Inflammatory macrophage treated with lipopolysaccharide for 1 hour (primary cell): ENCODE measurements at places on chromosomes 7 and 10.

GRCh38 chr10:97771055-97771891 is 526 bp downstream of the SFRP5 start:
- no peak for DNase-seq

DNA sequence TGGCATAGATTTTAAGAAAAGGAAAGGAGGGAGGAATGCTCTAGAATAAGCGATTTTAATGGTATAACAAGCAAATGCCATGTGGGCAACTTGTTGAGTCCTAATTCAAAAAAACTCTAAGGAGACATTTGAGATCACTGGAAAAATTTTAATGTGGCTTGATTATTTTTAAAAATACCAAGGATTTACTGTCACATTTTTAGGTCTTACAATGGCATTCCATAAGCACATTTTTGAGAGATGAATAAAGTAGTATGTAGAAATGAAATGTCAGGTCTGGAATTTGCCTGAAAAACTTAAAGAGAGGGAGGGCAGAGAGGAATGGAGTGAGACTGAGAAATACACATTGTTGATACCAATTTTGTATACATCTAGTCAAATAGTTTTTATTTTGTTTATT is 20.3 kb downstream of the NCAPG2 start:
- DNase-seq = no peak

DNA sequence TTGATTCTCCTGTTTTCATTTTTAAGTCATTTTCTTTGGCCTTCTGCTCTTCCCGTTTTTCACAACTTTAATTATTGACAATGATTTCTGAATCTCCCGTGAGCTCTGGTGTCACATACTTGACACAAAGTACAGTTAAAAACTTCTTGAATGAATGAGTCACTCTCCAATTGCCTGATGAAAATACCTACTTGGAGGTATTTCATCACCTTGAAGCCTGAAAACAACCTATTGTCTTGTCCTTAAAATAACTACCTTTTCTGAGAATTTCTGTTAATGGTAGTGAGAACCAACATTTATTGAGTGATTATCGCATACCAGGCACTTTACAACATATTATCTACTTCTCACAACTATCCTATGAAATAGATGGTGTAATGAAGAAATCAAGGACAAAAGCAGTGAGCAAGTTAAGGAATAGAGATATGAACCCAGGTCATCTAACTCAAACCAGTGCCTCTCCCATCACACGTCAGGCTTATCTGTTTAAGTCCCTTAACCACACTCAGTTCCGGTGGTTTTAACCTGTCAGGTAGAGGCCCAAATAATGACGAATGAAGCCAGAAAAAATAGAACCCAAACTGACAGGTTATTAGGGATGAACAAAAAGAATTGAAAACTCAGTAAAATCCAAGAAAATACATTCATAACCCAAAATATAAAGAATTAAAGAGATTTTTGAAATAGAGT is 11.6 kb downstream of the BET1 start:
- no peak for DNase-seq

DNA sequence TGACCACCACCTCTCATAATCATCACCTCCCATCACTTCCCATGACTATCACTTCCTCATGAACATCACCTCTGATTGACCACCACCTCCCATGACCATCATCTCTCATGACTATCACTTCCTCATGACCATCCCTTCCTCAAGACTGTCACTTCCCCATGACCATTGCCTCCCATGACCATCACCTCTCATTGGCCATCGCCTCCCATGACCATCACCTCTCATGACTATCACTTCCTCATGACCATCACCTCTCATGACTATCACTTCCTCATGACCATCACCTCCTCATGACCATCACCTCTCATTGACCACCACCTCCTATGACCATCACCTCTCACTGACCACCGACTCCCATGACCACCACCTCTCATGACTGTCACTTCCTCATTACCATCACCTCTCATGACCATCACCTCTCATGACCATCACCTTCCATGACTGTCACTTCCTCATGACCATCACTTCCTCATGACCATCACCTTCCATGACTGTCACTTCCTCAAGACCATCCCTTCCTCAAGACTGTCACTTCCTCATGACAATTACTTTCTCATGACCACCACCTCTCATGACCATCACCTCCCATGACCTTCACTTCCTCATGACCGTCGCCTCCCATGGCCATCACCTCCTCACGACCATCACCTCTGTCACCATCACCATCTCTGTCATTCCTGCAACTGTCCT is 51.6 kb downstream of the PDGFA start:
- DNase-seq = peak; percentile 46

- DNase-seq = no peak
Observed at GRCh38 chr10:86072413-86072812, 294.2 kb downstream of the GRID1 start.

GRCh38 chr7:36138209-36138608 is 14.8 kb upstream of the EEPD1 start:
- no peak for DNase-seq

- no peak for DNase-seq
Observed at GRCh38 chr10:15168291-15168785, at the start of gene NMT2. Gene NMT2, minus strand, starts transcription at chr10:15168693. Its CDS starts 81 bp downstream, at chr10:15168612.

DNA sequence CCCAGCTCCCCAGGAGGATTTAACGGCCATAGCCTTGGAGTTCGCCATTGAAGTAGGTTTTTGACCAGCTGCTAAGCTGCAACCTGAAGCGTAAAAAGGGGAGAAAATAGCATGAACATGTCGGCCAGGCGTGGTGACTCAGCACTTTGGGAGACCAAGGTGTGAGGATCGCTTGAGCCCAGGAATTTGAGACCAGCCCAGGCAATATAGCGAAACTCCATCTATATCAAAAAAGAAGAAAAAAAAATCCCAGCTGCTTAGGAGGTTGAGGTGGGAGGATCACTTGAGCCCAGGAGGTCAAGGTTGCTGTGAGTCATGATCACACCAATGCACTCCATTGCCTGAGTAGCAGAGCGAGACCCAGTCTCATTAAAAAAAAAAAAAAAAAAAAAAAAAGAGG is 32.2 kb upstream of the MCU start:
- DNase-seq = no peak

- no peak for DNase-seq
Observed at GRCh38 chr10:131676800-131677421, 223.9 kb upstream of the PPP2R2D start.

DNA sequence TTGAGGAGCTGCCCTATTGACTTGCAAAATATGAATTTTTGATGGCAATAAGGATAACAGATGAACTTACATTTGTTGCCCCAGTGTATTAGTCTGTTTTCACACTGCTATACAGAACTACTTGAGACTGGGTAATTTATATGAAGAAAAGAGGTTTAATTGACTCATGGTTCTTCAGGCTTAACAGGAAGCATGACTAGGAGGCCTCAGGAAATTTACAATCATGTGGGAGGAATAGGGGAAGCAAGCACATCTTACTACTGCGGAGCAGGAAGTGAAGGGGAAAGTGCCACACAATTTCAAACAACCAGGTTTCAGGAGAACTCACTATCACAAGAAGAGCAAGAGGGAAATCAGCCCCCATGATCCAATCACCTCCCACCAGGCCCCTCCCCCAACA is 57.9 kb downstream of the ZNF22 start:
- DNase-seq = peak; percentile 77

DNA sequence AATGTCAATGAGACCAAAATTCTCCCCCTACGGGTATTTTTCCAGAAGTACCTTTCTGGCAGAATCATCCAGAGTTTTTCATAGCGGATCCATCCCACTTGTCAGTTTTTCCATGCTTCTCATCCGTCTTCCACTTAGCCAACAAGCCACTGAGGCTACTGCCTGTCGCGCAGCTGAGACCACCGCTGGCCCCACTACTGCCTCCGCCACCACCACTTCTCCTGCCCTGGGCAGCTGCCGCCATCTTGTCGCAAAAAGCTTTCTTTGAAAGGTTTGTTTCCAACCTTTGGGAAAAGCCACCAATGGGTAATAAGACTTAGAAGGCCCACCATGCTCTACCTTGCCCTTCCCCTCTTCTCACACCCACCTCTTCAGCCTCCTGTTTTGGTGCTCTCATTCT is 42.1 kb downstream of the ERLIN1 start:
- no peak for DNase-seq

GRCh38 chr7:108254259-108254658 is 124.1 kb upstream of the LAMB4 start:
- no peak for DNase-seq

- DNase-seq = no peak
Observed at GRCh38 chr7:28226003-28226402, 45.4 kb upstream of the JAZF1 start.

GRCh38 chr10:7833210-7833609 is 14.9 kb downstream of the TAF3 start:
- no peak for DNase-seq

DNA sequence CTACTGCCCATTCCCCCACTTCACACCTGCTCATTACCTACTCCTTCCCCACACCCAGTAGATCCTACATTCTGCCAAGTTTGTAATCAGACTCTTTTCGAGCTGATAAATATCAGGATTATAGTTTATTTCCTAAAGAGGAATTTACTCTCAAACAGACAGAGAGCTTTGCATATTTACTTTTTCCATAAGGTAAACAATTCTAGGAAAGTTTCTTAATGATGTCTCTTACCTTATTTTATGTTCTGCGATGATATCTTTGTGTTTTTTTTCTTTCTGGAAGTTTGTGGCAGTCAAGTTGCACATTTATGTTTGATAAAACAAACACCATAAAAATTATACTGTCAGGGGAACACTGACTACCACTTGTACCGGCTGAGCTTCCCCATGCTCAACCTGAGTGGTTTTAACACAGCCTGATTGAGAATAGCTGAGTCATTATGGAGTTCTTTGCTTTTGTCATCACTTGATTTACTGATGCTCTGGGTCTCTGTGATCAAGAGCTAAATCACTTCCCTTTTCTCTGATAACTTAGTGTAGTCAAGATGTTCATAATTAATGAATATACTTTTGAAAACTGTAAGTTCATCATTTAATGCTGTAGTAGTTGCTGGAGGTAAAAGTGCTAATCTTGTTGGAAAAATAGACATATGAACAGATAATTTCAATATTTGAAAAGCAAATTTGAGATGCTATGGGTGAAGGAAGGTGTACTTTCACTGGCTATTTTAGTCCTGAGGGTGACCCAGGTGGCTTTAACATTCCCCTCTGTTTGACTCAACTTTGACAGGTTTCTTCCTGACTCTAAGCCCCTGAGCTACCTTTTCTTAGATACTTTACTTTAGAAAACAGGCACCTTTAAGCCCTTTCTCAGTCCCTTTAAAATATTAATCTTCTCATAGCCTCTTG is 1034.5 kb upstream of the LRRTM3 start:
- DNase-seq = no peak

- no peak for DNase-seq
Observed at GRCh38 chr7:50504646-50505546, 54.7 kb upstream of the FIGNL1 start.

DNA sequence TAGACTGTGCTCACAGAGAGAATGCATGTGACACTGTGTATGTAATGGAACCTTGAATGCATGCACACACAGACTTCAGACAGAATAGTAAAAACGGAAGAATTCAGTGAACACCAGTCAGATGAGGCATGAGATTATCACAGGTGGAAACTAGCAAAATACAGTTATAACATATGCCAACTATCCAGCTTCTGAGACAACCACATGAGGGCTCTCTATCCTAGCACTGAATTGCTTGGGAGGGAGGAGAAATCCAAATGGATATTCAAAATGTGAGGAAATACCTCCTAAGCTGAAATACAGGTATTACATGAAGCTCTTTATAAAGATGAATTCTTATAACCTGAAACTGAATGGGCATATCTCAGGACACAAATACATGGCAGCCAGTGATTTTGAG is 30.6 kb downstream of the GARS1 start:
- no peak for DNase-seq

- no peak for DNase-seq
Observed at GRCh38 chr7:105802604-105803428, 73.6 kb downstream of the ATXN7L1 start.

DNA sequence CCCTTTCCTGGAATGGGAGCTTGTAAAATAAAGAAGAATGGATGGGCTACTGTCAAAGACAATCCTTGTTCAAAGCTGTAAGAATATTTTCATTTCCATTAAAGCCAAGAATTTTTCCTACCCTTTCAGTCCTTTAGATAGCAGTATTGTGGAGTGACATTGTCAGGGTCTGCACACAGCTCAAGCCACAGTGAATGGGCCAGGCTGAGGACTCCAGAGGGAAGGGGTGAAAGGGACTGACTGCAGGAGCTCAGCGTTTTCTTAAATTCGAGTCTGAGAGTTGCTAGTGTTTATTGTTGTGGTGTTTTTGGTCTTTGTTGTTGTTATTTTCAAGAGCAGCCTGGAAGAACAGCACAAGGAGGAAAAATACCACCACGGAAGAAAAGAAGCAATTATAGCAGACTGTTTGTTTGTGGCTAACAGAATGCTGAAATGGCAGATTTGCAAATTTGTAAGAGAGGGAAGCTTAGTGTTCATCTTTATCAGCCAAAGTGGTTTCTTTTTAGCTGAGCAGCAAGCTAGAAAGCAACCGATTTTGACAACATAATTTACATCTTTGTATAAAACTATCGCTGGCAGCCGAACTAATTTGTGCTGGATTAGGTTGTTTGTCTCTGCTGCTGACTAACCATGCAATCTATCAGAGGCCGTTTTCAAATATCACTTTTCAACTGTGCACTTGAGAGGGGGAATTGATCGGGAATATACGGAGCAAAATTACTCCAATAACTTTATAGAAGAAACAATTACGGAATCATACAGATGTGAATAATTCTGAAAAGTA is 192.1 kb downstream of the LRMDA start:
- no peak for DNase-seq

- peak; percentile 48 for DNase-seq
Observed at GRCh38 chr10:29849126-29849833, 210.1 kb downstream of the JCAD start.

- no peak for DNase-seq
Observed at GRCh38 chr10:48773580-48773979, 88.9 kb downstream of the WDFY4 start.

GRCh38 chr7:93188870-93189634 is 37.2 kb downstream of the HEPACAM2 start:
- peak; percentile 36 for DNase-seq

DNA sequence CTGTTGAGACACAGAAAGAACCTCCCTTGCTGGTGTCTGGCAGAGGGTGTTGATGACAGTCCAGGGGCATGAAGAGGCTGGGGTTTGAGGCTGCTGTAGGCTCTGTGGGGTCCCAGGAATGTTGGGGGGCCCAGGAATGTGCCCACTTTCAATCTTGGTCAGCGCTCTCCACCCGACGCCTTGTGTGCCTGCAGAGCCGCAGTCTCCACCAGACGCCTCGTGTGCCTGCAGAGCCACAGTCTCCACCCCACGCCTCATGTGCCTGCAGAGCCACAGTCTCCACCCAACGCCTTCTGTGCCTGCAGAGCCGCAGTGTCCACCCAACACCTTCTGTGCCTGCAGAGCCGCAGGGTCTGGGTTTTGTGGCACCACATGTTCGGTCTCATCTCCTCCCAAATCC is 84.0 kb downstream of the ADARB2 start:
- DNase-seq = no peak

- no peak for DNase-seq
Observed at GRCh38 chr7:2180081-2180480, 52.7 kb downstream of the MAD1L1 start.

GRCh38 chr7:117193564-117193963 is 129.3 kb downstream of the WNT2 start:
- no peak for DNase-seq

- DNase-seq = peak; percentile 23
Observed at GRCh38 chr10:31927884-31928548, 615 bp downstream of the ARHGAP12 start.

GRCh38 chr7:152760854-152761748 is 1.5 kb downstream of the ACTR3B start:
- no peak for DNase-seq
